GM12878 (cell line): ENCODE measurements at places on chromosomes 12 and 14. TPM values are rescaled to one million over a fixed set of nuclear protein-coding genes. Genes with fewer than 3 reads are reported as not detected.

AGAP2 gene
- total RNA-seq = 17.9 and 19.8 TPM in 2 replicates

DNA sequence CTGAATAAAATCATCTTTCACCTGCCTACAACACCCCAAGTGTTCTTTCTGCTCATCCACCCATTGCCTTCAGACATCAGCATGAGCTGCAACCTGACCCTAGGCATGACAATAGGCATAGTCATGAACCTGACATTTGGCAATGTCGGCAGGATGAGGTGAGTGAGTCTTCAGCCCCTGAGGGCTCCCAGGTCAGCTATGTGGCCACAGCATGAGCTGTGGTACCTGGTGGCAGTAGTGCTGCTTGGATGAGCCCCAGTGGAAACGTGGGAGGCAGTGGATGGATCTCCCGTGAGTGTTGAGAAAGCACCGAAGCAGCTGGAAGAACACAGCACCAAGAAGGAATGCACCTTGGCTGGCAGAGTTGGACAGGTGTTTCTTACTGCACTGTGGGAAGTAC, 334.8 kb upstream of the FAR2 start:
- no peak for DNase-seq

GRCh38 chr14:94015223-94015622, 10.9 kb upstream of the OTUB2 start:
- no peak for DNase-seq

GRCh38 chr14:74085047-74085637, 386 bp downstream of the LIN52 start:
- DNase-seq = no peak

SINHCAF gene
- 88.4 and 106 TPM in 2 replicates for total RNA-seq

FAM216A gene
- 17.5 and 23.7 TPM in 2 replicates for total RNA-seq

DNA sequence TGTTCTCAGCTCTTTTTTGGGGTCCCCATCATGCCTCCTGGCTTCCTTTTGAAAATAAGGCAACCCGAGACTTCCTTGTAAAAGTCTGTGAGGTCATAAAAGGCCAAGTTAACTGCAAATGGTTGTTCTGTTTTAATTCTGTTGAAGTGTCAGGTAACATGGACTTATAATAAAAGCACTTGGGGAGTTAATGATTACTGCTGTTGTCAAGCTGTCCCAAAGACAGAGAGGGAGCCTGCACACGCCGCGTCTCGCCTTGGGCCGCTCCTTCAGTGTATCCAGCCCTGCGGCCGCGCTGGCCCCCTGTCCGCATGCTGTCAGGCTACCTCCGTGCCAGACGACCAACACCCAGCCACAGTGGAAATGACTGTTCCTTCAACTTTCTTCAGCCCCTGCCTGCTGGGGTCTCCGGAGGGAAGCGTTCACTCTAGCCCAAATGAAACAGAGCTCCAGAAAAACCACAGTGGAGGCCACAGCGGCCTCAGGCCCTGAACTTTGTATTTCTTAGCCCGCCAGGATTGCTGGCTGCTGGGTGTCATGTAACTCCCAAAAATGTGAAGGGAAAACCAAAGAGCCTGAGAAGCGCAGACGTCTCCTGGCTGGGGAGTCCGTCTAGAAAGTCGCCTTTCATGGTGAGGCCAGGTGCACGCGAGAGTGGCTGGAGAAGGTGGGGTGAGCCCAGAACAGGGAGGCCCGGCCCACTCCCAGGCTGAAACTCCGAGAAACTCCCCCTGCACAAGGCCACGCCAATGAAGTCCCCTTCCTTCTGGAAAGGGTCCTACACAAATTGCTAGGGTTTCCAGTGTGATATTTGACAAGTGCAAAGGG, 189.1 kb downstream of the ZFP36L1 start:
- no peak for DNase-seq

GRCh38 chr12:105296116-105297089, 34.1 kb upstream of the C12orf75 start:
- no peak for DNase-seq

LGR5 gene
- total RNA-seq = 0.13 TPM in 1 of 2 replicates, not detected in the other

GRCh38 chr12:51818566-51819300, 29.8 kb downstream of the FIGNL2 start:
- DNase-seq = no peak

DNA sequence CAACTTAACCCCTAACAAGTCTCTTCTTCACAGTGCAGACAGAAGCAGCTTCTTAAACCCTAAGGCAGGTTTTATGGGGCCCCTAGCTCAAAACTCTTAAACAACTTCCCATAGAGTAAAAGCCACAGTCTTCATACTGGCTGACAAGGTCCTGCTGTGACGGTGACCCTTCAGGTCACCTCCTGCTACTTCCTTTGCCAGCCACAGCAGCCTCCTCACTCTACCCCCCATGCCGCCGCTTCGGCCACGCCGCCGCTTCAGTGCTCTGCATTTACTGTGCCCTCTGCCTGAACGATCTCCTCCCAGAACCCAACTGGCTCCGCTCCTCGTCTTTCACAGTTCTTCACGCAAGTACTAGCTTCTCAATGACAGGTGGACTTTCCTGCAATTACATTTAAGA, 45.5 kb downstream of the ACADS start:
- no peak for DNase-seq

RD3L gene
- not detected in 2 replicates for total RNA-seq
